ENCODE measurements at places on chromosomes 7 and 10.

DNA sequence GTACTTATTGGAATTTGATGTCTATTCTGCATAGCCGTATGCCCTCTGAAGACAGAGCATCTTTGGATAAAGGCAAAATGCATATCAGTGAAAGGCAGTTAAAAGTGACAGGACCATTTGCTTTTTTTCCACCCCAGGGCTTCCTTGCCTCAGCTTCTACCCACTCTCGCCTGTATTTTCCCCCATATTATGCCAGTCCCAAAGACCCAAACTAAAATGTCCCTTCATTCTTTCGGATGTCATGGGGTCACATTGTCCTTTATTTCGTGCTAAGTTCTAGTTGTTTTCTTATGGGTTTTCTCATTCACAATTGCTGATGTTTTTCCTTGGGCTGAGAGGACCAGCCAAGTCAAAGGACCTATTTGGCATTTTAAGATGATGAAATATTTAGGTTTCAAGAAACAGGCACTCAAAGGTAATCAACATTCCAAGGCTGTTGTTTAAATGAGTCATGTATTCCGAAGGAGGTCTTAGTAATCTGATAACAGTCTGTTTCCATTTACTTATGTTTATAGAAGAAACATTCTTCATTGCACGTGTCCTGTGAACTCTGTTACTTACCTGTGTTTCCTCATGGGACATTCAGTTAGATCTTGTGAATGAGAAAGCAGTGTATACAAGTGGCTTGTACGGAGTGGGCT, 74.1 kb downstream of the DNAH11 start:
- no peak for DNase-seq

GRCh38 chr7:25093268-25093826, 31.7 kb downstream of the CYCS start:
- DNase-seq: peak; percentile 77

DNA sequence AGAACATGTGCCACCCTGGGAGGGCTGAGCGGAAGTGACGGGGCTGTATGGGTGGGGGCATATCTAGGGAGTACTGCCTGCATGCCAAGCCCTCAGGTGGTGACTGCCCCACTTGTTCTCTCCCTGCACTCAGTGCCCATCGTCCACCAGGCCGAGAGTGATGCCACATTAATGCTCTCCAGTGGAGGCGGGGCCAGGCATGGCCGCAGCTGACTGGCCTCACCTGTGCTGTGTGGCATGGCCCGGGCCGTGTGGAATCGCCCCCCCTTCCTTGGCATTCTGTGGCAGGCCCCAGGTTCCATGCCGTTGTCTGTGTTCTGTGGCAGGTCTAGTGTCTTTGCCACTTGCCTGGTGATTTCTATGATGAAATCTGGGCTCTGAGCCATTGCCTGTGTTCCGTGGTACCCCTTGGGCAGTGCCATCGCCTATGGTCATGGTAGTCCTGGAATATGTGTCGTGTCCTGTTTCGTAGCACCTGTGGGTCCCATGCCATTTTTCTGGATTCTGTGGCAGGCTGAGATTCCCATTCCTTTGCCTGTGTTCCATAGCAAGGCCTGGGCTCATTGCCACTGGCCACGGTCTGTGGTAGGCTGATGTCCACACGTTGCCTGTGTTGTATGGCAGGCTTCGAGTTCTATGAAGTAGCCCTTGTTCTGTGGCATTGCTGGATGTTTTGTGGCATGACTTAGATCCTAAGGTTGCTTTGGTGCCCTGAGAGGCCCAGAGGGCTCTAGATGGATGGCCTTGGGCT, 8.9 kb downstream of the FLNC start:
- DNase-seq: no peak

DNA sequence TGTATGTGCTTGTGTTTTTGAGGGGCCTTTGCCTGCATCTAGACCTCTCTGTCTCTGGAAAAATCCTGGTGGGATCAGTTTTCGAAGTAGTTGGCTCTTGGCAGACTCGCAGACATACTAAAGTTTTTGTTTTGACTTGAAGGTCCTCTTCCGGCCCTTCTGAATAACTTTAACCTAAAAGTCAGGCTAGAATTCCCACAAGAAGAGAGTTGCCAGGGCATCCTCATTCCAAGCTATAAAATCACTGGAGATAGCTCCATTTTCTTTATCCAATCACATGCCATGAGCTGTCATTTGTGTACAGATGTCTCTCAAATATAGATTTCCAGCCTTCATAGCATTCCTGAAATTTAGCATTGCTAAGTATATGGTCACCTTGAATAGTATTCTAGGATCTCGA, 967.8 kb downstream of the LRMDA start:
- DNase-seq: no peak

- DNase-seq: no peak
Observed at GRCh38 chr10:12438919-12439692, 89.8 kb downstream of the CAMK1D start.
